ENCODE measurements at places on chromosomes 6 and 20.

DNA sequence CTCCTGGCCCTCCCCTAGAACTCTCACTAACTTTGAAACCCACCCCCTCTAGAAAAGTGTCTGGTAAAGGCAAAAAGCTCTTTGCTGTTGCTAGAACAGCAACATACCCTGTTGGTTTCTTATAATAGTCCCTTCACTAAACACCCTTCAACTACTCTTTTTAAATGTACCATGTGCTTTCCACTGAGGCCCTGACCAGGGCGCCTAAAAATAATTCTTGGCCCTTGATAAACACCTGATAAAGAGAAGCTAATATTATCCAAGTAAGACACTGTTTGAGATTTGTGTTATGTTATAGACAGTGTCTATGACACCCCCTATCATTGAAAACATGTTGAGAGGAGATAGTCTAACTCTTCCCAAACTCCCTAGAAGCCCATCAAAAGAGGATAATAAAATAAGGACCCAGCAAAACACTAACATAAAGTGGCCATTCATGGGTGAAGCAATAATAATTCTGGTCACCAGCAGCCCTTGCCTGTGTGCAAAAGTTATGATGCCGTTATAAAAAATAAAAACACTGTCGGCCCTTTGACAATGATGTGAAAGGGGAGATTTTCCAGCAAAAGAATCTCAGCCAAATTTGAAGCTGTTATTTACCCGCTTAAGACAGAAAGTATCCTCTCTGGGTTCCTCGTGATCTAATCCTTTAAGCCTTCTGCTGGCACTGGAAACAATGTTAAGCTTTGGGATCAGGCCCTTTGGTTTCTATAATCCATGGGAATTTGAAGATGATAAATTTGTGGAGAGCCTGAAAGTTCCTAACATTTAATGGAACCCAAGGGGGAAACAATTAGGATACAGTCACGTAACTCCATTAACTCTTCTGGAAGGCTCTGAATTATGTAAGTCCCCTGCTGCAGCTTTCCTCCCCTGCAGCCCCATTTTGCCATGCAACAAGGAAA is 122.6 kb upstream of the PLCB4 start:
- no peak for DNase-seq

- no peak for DNase-seq
Observed at GRCh38 chr20:63311833-63312243, 18.9 kb downstream of the COL20A1 start.

DNA sequence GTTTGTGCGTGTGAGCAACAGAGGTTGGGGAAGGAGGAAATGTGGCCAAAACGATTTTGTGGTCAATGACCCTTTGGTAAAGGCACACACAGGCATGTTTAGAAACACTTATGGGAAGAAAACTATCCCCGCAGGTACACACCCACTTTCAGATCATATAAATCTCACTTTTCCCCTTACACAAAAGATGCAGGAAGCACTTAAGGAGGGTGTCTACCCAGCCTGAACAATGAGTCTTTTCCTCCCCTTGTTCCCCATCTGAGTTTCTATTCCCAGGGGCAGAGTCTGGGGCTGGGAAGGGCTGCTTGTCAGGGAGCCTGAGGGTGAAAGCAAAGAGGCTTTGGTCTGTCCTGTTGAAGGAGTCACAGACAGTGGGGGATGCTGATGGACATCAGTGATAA is 193.2 kb upstream of the SALL4 start:
- DNase-seq: no peak

DNA sequence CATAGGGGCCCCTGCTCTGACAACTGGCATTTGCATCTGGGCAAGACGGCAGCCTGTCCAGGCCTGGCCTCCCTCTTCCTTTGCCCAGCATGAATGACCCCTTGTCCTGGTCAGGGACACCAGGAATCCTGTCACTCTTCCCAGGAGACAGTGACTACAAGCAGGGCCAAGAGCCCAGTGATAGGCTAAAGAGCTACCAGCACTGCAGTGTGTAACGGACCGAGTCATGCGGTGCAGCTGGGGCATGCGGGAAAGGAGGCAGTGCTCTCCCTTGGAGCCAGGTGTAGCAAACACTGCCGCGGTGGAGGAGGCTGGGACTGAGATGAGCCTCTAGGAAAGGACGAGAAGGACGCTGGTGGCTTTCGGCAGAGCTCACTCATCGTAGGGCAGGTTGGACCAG is 38.7 kb upstream of the DSP start:
- no peak for DNase-seq

- DNase-seq: peak; percentile 90
Observed at GRCh38 chr6:25992413-25993340, 30.1 kb downstream of the TRIM38 start.

- DNase-seq: no peak
Observed at GRCh38 chr6:145960918-145961589, 3.1 kb downstream of the SHPRH start.

GRCh38 chr6:109978174-109979032 is at the start of gene GPR6:
TSS of gene GPR6 (plus strand) at chr6:109978311. CDS start at chr6:109979113, 802 bp downstream.
- DNase-seq: peak; percentile 38

- no peak for DNase-seq
Observed at GRCh38 chr20:2606507-2607006, 45.9 kb upstream of the NOP56 start.

- no peak for DNase-seq
Observed at GRCh38 chr20:37922016-37922415, 19.1 kb downstream of the VSTM2L start.

GRCh38 chr6:124110514-124110913 is 306.8 kb downstream of the NKAIN2 start:
- DNase-seq: no peak

- no peak for DNase-seq
Observed at GRCh38 chr6:133945158-133945557, 7.9 kb upstream of the TBPL1 start.

- DNase-seq: no peak
Observed at GRCh38 chr6:130675072-130675471, 152.1 kb upstream of the SMLR1 start.

GRCh38 chr6:144158133-144158532 is 7.8 kb downstream of the STX11 start:
- DNase-seq: peak; percentile 92

- DNase-seq: no peak
Observed at GRCh38 chr20:61857884-61858283, 207.8 kb downstream of the TAF4 start.

DNA sequence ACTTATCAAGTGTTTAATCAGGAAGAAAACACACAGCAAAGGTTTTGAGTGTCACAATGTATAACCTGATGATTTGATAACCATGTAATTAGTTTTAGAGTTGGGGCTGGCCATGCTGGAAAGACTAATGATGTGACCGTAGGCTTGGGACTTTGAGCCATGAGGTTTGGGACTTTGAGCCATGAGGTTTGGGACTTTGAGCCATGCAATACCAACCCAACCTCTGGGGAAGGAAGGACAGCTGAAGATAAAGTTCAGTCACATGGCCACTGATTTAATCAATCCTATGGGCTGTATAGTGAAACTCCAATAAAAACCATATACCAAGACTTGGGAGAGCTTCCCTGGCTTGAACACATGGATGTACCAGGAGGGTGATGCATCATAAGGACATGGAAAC is 32.8 kb downstream of the SLC35B3 start:
- DNase-seq: no peak

- DNase-seq: no peak
Observed at GRCh38 chr6:20069021-20069522, 143.2 kb downstream of the MBOAT1 start.

GRCh38 chr6:161434921-161435747 is 161.3 kb upstream of the AGPAT4 start:
- peak; percentile 96 for DNase-seq

- DNase-seq: no peak
Observed at GRCh38 chr6:41724228-41724580, 11.2 kb downstream of the TFEB start.

GRCh38 chr6:43916924-43917877 is 147.2 kb downstream of the VEGFA start:
- DNase-seq: no peak

DNA sequence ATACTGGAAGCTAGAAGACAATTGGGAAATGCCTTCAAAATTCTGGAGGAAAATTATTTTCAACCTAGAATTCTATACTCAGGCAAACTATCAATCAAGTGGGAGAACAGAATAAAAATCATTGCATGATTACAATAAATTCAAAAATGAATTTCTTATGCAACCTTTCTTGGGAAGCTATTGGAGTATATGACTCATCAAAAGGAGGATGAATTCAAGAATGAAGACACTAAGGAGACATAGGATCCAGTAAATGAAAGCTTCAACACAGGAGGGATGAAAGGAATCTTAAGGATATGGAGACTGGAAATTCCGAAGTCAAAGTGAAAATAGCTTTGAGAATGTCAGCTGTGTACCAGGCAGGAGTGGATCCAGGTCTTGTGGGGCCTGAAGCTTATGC is 12.6 kb upstream of the UBR2 start:
- no peak for DNase-seq

DNA sequence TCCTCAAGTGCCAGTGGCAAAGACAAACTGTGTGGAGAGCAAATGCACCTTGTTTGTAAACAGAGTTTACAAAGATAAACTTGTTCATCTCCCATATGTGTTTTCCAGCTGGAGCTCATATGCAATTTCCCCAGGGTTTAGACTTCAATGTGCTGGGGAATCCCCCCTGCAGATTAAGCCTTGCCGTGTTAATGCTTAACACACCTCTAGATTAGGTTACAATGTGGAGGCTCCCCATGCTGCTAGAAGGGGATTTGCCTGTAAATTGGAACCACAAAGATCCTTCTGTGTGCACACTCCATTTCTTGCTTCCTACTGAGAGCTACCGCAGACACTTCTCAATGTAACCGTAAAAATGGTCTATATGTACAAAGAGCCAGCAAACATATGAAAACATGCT is 263.1 kb downstream of the TBX18 start:
- DNase-seq: no peak

DNA sequence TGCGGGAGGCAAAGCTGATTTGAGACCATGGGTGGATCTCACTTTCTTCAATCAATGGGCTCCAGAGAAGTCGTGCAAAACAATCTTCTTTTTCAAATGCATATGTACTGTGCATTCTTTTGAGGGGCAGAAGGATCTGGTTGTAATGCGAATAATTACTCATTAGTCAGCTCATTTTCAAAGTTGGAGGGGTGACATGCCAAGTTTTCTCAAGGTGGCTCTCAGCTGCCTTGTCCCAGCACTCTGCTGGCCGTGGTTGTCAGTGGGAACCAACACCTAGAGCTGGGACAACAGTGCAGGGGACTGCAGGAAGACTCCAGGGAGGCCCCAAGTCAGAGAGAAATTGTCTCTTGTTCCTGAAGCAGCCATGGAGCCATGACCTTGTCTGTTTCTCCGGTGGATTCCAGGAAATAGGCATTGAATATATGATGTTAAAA is 25.3 kb downstream of the MYT1 start:
- no peak for DNase-seq

- DNase-seq: no peak
Observed at GRCh38 chr6:363291-363690, 28.3 kb upstream of the IRF4 start.

GRCh38 chr6:149566410-149567193 is 427 bp downstream of the GINM1 start:
- peak; percentile 53 for DNase-seq

DNA sequence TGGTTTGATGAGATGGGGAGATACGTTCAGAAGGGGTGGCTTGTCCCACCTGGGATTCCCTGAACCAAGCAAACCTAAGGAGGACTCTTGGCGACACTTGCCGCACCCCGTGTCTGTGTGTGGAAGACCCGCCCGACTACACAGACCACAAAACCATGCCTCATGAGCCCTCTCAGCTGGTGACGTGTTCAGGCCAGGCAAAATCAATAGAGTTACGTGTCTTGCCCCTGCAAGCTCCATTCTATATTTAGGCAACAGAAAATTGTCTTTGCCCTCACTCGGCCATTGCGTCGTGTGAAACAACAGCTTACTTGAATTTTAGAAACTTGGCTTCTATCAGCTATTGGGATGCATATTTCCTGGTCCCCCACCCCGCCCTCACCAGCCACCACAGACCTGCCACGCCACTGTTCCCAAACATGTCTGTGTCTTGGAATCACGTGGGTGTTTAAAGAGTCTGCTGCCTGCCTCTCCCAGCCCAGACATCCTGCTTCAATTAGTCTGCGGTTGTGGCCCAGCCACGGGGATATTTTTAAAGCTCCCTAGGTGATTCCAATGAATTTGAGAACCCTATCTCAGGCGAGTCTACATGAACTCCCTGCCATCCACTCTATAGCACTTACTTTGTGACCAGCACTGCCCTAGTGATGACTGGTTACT is 279.2 kb upstream of the EXOC2 start:
- no peak for DNase-seq

DNA sequence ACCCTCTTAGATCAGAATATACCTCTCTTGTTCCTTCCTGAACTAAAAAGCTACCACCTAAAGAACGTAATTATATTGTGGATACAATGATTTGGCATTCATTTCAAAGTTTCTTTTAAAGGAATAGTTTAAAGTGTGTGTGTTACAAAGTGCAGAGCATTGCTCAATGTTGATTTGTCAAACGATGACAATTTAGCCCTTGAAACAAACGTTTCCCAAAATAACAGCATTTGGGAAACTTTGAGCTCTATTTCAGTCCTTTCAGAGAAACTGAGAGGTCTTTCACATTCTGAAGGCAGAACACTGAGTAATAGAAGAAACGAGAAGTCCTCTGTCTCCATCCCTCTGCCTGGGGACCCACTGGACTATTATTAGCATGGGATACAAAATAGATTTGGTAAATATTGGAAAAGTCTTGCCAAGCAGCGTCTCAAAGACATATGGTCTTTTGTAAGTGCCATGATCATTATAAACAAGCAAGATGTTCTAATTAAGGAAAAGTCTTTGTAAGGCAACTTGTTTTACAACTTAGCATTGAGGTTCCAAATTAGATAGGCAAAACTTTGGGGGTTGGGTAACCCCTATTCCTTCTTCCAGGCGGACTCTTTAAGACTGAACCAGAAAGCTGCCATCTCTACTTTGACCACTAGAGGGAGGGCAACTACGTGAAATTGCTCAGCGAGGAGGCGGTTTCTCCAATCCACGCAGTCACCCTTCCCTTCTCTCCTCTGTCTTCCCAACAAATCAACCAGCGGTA is 208.8 kb downstream of the RNF144B start:
- DNase-seq: peak; percentile 57

DNA sequence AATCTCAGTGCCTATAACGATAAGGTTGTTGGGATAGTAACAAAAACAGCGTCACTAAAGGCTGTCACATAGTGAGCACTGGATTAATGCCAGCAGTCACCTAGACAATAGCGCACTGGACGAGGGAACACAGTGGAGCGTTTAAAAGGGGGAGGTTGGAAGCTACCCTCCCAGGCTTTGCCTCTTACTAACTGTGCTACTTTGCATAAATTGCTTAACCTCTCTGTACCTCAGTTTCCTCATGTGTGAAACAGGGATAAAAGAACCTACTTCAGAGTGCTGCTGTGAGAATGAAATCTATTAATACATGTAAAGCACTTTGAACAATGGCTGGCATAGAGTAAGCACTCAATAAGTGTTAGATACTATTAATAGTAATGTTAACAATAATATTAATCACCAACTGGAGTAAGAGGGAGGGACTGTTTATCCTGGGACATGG is 10.5 kb downstream of the BCL2L1 start:
- DNase-seq: no peak

- DNase-seq: no peak
Observed at GRCh38 chr6:127404594-127405178, 54.5 kb downstream of the KIAA0408 start.

- no peak for DNase-seq
Observed at GRCh38 chr6:91569071-91569470, 982.2 kb upstream of the MAP3K7 start.
